Aorta (tissue), 5 donors: ENCODE measurements at places on chromosomes 4 and X. TPM values are rescaled to one million over a fixed set of nuclear protein-coding genes. Genes with fewer than 3 reads are reported as not detected.

GRCh38 chr4:87758270-87758669 is 41.1 kb upstream of the IBSP start:
- no peaks in the 10 kb centered on the region for H3K27me3 ChIP-seq
- DNase-seq: no peak
- no peak overlapping the region for H3K4me3 ChIP-seq
- no peaks in the 10 kb centered on the region for H3K36me3 ChIP-seq

DNA sequence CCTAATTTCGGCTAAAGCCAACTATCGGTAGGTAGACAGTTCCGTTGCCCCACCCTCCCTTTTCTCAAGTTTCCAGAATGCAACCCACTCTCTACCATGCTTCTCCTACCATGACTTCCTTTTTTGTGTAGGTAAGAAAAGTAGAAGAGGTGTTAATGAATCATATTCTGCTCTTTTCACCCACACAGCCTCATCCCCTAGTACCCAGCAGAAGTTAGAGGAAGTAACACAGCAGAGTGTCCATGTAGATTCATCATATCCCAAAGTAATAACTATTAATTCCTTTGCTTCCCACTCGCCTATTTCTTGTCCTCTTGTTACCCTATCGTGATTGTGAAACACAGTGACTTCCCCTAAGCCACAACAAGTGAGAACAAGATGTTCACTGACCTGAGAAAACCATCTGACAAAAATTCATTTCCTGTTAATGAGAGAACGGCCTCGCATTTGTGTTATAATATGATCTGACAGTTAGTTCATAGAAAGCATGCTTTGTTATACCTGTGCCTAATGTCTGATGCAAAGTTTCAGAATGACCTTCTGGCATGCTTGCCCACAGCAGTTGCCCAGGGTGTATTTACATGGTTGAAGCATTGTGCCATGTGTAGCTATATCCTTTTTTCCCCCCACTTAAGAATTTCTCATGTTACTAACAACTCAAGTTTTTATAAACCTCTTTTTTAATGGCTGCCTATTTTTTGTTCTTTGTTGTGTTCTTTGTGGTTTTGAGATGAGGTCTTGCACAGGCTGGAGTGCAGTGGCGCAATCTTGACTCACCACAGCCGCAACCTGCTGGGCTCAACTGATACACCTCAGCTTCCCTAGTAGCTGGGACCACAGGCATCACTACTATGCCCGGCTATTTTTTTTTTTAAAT is 185.6 kb downstream of the RAP1GDS1 start:
- H3K27ac ChIP-seq: no peak overlapping the region
- no peak for DNase-seq
- H3K4me3 ChIP-seq: no peak overlapping the region
- H3K36me3 ChIP-seq: peaks cover 2% of the 10 kb centered on the region
- no peaks in the 10 kb centered on the region for H3K4me1 ChIP-seq

- no peaks in the 10 kb centered on the region for H3K27me3 ChIP-seq
- no peaks in the 10 kb centered on the region for H3K36me3 ChIP-seq
- no peak overlapping the region for H3K4me3 ChIP-seq
- H3K27ac ChIP-seq: no peak overlapping the region
These were observed 39.8 kb downstream of the JAKMIP1 start for GRCh38 chr4:6160536-6160935.

- no peak overlapping the region for H3K4me3 ChIP-seq
- no peaks in the 10 kb centered on the region for H3K36me3 ChIP-seq
- no peak overlapping the region for H3K27ac ChIP-seq
These were observed 126.9 kb upstream of the NRK start for GRCh38 chrX:105695451-105695850.

NAP1L5 gene
- 11.2 TPM for total RNA-seq

DNA sequence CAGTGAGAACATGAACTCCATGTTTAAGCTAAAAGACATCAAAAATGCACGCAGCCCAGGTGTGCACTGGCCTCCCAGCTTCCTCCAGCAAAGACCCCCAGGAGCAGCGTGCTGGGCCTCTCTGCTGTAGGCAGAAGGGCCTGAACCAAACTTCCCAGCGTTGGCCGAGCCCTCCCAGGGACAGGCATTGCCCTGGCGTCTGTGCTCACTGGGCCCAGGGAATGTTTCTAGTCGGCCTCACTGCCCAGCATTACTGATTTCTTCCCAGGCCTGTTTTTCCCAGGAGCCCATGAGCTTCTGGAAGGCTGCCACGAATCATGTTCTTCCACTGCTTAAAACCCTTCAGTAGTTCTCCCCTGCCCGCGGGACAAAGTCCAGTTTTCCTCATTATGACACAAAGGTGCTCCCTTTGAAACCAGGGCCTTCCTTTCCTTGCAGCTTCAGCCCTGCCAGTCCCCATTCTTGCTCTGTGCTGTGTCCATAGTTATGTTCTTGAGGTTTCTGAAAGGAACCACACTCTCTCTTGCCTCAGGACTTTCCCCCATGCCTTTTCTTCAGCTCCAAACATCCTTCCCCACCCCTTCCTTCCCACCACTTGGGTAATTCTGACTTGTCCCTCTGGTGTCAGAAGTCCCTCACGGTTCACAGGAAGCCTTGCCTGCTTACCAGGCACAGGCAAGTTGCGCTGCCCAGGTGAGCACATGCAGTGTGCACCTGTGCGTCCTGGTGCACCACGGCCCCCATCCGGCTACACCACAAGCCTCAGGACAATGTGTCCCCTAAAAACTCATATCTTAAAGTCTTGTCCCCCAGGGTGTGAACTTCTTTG is 93.4 kb upstream of the ENPP6 start:
- no peak overlapping the region for H3K4me3 ChIP-seq
- DNase-seq: no peak
- H3K36me3 ChIP-seq: no peaks in the 10 kb centered on the region
- no peak overlapping the region for H3K27ac ChIP-seq
- no peaks in the 10 kb centered on the region for H3K4me1 ChIP-seq

DNA sequence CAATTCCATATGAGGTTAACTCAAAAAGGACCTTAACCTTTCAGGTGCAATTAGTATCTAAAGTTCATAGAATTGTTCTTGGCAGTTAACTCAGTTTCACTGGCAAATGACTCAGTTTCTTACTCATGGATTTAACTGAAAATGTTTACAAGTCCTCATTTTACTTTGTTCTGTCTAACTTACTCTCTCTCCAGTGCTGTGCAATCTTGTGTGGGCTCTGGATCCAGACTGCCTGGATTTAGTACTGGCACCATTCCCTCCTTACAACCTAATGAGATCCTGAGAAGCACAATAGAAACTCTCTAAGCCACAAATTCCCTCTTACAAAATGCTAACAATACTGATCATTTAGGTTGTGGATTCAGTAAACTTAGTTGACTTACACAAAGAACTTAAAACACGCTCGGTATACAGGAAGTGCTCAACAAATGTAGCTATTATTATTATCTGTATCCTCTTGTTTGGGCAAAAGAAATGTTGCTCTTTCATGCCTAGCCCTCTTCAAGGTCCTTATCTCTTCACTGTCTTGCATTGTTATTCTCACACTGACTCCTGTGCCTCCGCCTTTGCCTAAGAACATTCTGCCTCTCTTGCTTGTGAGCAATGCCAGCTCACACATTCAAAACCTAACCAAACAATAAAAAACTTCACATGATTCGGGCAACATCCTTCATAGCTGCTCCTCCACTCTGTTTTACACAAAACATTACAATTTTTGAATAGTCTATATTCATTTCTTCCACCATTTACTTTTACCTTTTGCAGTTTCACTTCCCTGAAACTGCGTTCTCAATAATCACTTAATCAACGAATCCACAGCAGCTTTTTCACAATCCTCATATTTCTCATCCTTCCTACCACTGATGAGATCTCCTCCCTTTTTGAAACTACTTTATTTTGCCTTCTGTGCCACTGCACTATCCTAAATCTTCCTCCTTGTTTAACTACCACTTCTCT is 91.8 kb downstream of the PDE5A start:
- peak overlapping the region; percentile 86 for H3K27ac ChIP-seq
- H3K4me3 ChIP-seq: no peak overlapping the region
- H3K27me3 ChIP-seq: no peaks in the 10 kb centered on the region
- no peak for DNase-seq
- H3K36me3 ChIP-seq: peaks cover 3% of the 10 kb centered on the region
- peaks cover 3% of the 10 kb centered on the region for H3K4me1 ChIP-seq

TCEAL7 gene
- 8.4 TPM for total RNA-seq

- H3K27ac ChIP-seq: no peak overlapping the region
- no peaks in the 10 kb centered on the region for H3K36me3 ChIP-seq
- no peak for DNase-seq
- no peaks in the 10 kb centered on the region for H3K4me1 ChIP-seq
- no peaks in the 10 kb centered on the region for H3K27me3 ChIP-seq
- no peak overlapping the region for H3K4me3 ChIP-seq
These were observed 593.0 kb upstream of the TENM3 start for GRCh38 chr4:181650033-181650825.

DNA sequence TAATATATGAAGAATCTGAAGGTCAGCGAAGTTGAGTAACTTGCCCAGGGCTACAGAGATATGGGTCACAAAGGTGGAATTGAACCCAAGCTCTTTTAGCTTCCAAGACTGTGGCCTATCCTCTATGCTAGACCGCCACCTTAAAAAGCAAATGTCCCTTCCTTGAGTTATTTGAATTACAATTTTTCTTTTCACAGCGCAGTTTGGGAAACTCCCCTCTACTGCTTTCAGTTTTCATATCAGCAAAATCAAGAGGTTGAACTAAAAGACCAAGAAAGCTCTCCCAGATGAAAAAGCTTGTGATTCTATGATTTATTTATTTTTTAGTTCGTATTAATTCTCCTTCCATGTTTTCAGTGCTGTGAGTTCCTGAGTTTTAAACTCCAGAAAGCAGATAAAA is 174.5 kb upstream of the C1QTNF7 start:
- H3K4me3 ChIP-seq: no peak overlapping the region
- peaks cover 6% of the 10 kb centered on the region for H3K4me1 ChIP-seq
- no peaks in the 10 kb centered on the region for H3K36me3 ChIP-seq

DNA sequence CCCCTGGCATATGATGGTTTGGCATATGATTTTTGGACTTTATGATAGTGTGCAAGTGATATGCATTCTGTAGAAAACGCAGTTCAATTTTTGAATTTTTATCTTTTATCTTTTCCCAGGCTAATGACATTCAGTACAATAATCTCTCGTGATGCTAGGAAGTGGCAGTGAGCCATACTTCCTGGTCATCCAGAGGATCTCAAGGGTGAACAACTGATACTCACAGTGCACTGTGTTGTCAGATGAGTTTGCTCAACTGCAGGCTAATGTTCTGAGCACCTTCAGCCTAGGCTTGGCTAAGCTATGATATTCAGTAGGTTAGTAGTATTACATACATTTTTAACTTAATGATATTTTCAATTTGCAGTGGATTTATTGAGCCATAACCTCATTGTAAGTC is 405.3 kb downstream of the PCDH7 start:
- no peaks in the 10 kb centered on the region for H3K36me3 ChIP-seq
- H3K27ac ChIP-seq: no peak overlapping the region
- H3K4me1 ChIP-seq: peaks cover 3% of the 10 kb centered on the region
- H3K27me3 ChIP-seq: no peaks in the 10 kb centered on the region
- no peak for DNase-seq

DNA sequence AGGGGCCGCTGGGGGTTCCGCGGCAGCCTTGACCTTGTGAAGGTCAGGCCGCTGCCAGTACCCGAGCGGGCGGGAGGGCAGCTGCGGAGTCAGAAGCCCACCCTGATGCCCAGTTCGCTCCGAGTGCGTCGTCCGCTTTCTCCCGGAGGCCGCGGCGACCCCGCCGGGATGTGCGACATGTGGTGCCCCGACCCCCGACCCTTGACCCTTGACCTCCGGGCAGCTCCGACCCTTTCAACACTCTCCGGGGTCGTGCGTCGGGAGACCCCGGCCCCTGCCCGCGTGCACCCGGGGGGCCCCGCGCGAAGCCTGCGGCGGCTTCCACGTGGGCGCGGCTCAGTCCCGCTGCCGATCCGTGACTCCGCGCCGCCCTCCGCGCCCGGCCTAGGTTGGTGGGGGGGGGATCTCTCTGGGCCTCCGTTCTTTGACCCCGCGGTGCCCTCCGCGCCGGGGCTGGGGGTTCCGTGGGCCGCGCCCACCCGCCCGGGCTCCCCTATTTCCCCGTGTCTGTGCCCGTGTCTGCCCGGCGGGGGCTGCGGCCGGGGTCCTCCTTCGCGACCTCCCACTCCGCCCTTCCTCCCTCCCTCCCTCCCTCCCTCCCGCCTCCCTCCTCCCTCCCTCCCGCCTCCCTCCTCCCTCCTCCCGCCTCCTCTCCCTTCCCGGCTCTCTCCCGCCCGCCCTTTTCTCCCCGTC is 609 bp upstream of the SLC25A6 start:
- peak overlapping the region; percentile 90 for H3K27ac ChIP-seq
- peak overlapping the region; percentile 78 for H3K4me3 ChIP-seq
- peak; percentile 85 for DNase-seq
- no peaks in the 10 kb centered on the region for H3K27me3 ChIP-seq
- no peaks in the 10 kb centered on the region for H3K4me1 ChIP-seq
- peaks cover 9% of the 10 kb centered on the region for H3K36me3 ChIP-seq

DNA sequence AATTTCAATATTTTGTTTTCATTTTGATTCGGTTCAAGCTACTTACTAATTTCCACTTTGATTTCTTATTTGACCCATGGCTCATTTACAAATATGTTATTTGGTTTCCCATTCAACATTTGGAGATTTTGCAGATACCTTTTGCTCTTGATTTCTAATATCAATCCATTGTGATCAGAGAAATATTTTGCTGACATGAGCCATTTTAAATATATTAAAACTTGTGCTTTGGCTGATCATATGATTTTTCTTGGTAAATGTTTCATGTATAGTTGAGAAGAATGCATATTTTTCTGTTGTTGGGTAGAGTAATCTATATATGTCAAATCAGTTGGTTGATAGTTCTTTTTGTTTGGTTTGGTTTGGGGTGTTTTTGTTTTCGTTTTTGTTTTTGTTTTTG is 95.0 kb downstream of the GASK1B start:
- H3K4me3 ChIP-seq: no peak overlapping the region
- no peaks in the 10 kb centered on the region for H3K27me3 ChIP-seq
- H3K4me1 ChIP-seq: no peaks in the 10 kb centered on the region
- H3K27ac ChIP-seq: no peak overlapping the region

MTTP gene
- 0.48 TPM for total RNA-seq

GRCh38 chr4:184727430-184727829 is 6.5 kb downstream of the CENPU start:
- H3K36me3 ChIP-seq: no peaks in the 10 kb centered on the region
- no peaks in the 10 kb centered on the region for H3K4me1 ChIP-seq
- H3K4me3 ChIP-seq: no peak overlapping the region
- no peak for DNase-seq
- no peaks in the 10 kb centered on the region for H3K27me3 ChIP-seq

MAGEA4 gene
- not detected for total RNA-seq
